Pons (tissue), 1 donor: ENCODE measurements at places on chromosomes 3 and 15.

GRCh38 chr3:115270849-115271248, 123.8 kb upstream of the ZBTB20 start:
- no peak for DNase-seq

- no peak for DNase-seq
Measured at GRCh38 chr3:95731753-95732152, 1082.6 kb upstream of the EPHA6 start.

DNA sequence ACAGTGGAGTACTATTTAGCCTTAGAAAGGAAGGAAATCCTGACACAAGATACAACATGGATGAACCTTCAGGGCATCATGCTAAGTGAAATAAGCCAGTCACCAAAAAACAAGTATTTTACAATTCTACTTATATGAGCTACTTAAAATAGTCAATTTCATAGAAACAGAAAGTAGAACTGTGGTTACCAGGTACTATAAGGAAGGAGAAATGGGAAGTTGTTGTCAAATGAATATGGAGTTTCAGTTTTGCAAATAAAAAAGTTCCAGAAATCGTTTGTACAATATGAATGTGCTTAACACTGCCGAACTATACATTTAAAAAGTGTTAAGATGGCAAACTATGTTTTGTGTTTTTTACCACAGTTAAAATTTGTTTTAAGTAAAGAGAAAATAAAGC, 26.8 kb downstream of the TRANK1 start:
- no peak for DNase-seq

GRCh38 chr3:111979434-111980038, 710 bp downstream of the ABHD10 start:
- DNase-seq, result peak; percentile 71

DNA sequence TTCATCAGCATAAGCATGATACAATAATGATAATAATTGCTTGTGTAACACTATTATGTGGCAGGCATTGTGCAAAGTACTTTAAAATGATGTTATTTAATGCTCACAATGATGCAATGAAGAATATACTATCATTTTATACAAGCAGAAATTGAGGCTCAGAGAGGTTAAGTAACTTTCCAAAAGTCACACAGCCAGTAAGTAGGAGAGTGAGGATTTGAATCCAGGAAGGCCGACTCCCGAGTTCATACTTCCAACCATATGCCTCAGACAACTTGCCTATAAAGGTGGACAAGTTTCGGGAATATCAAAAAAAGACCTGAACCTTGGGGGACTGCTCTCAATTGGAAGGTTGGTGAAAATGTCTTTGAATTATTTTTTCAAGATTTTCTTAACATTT, 19.9 kb downstream of the RARB start:
- DNase-seq, result no peak

GRCh38 chr15:41013691-41014414, 60.6 kb downstream of the CHAC1 start:
- peak; percentile 11 for DNase-seq

- peak; percentile 82 for DNase-seq
Measured at GRCh38 chr3:17741621-17742101, 770 bp downstream of the TBC1D5 start.
